ENCODE measurements at places on chromosomes 16 and 17.

DNA sequence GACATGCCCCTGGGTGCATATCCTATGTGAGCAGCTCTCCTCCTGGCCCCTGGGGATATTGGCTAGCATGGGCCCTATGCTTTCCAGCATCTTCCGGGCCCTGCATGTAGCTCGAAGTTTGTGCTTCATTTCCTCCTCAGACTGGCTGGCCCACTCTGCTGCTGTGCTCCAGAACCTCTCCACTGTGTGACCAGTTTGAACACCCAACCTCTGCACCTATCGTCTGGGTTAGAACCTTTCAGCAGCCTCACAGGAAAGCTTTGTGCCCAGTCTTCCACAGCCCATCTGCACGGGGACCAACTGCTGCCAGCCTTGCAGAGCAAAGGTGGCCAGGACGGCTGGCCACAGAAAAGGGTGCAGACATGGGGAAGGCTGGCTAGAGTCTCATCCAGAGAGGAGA, 10.2 kb upstream of the CLEC18B start:
- DNase-seq: no peak

DNA sequence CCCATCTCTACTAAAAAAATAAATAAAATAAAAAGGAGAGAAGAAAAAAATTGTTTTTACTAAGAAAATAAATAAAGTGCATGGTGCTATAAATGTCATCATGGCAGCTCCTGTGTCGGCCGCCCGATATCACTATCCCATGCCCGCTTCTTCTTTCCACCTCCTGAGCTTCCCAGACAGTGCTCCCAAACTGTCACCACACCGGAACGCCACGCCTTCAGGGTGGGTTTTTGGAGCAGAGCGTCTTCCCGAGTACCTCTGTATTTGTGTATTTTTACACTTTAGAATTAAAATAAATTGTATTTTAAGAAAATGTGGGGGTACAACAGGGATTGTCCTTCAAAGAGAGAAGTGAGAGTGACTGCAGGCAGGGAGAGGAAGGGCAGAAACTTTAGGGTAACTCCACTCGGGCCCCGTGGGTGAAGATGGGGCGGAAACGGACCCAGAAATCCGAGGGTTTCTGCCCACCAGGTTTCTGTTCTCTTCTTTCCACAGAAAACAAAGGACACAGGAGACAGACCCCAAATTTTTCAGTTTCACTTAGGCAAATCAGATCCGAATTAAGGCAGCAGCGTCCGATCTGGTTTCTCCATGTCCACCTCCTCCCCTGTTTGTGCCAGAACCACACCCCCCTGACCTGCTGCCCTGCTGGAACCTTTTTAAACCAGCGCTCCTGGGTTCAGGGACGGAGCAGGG, 3.6 kb upstream of the ITGAX start:
- DNase-seq: no peak

GRCh38 chr17:54405826-54406225, 494.8 kb upstream of the TOM1L1 start:
- no peak for DNase-seq

DNA sequence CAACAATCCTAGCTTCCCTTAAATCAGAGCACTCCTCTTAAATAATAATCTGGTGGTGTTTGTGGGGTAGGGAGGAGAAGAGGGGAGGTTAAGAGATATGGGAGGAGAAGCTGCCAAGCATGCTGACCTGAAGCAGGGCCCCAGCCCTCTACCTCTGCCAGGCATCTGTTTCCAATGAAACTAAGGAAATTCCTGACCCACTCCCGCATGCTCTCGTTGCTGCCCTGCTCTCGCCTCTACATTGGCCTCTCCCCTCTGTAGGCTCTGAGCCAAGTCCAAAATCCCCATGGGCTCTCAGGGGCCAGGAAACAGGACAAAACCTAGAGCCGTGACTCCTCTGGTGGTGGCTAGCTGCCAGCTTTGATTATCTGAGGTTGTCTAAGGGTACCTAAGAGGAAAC, 559.5 kb upstream of the CDH11 start:
- DNase-seq: no peak

GRCh38 chr16:27625050-27625697, 75.2 kb downstream of the KATNIP start:
- DNase-seq: no peak
